ENCODE measurements at places on chromosomes 11 and 22.

DNA sequence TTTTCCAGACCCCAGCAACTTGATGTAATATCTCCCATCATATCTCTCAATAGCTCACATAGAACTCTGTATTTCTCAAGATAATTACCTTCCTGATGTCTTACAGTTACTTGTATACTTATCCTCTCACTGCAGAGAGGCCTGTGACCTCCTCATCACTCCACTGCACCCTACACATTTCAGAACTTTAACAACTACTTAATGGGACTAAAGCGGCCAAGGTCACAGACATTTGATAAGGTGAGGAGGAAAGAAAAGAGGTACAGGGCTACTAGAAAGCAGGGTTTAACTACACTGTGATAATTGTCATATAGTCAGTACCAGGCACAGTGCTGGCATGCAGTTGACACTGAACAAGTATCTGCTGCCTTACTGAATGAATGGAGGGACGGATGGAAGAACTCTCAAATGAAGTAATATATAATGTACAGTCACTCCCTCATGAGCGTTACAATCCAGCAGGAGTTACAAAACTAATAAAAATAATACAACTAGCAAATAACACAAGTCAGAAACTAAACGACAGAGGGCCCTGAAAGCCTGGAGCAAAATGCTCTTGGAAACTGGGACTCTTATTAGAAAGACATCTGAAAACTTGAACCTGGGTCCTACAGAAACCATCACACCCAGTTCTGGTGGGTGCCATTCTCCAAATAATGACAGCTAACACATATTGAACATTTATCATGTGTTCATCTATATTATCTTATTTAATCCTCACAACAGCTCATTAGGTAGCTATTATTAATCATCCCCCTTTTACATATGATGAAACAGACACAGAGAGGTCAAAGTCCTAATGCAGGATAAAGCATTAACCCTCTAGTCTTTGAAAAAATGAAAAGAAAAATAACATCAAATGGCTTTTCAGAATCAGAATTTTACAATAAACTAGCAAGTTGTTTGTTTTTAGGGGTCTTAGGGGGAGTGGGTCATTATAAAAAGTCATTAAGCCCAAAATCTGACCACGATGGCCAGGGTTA is 14.3 kb downstream of the PI4KA start:
- no peak for DNase-seq

DNA sequence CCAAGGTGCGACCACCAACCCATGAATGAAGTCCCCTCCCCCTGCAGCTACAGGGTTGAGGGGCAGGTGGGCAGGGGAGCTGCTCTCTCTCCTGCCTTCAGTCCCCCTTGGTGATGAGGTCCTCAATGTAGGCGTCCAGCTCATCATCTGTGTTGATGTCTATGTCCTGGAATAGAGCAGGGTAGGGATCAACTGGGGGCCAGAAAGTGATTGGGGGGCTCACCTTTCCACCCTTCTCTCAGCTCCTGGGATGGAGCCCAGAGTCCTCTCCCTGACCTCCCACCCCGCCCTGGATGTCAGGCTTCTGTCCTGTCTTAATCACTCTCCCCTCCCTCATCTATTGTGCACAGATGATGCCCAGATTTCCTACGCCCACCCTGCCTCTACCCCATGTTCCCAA is 41.9 kb downstream of the MORC2 start:
- no peak for DNase-seq

- no peak for DNase-seq
Measured at GRCh38 chr11:34531663-34532062, 18.1 kb upstream of the ELF5 start.

DNA sequence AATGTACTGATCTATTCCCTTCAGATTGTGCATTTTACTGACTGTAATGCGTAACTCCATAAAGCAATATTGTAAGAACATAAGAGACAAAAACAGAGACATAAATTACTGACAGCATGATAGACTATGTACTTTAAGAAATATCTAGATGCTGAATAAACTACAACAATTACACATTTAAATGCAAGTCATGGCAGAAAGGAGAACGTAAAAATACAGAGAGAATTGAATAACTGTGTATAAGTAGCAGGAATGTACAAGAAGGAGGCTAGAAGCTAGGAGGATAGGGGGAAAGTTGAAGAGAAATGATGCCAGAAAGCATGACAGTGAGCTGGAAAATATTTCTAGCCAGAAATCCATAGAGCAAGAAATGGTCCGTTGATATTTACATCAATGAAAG is 74.0 kb upstream of the FAM181B start:
- DNase-seq = no peak

GRCh38 chr11:102120437-102120973 is 10.3 kb downstream of the YAP1 start:
- DNase-seq = no peak

DNA sequence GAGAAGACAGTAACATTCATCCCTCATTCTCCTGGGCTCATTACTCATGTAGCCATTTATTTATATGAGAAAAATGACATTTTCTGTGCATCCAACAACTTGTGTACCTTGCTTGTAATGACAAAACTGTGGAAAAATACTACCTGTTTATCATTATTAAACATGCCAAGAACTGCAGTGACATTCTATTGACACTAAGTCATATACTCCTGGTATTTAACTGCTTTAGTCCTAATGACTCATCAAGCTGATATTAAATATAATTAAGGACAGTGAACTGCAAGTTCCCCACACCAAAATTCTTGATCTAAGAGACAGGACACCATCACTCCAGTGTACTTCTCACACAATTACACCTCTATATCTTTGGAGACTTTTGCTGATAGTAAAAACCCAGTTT is 1328.7 kb upstream of the RAG2 start:
- no peak for DNase-seq

GRCh38 chr11:71309611-71310010 is 57.2 kb upstream of the SHANK2 start:
- no peak for DNase-seq

GRCh38 chr11:45887587-45887986 is 2.1 kb downstream of the MAPK8IP1 start:
- no peak for DNase-seq

DNA sequence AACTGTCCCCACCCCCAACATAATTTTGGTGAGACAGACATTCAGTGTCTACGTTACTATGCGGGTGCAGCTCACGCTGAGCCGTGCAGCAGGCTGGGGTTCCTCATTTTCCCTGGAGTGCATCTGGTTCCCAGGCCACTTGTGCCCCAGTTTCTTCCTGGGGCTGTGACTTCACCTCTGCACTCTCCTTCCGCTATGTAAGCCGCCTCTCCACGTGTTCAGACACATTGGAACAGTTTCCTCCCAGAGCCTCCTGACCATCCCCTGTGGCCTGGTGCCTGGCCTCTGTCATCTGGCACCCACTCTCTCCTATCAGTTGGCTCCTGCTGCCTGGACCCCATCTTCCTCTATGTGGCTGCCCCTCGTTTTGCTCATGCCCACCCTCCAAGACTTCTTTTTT is 46.2 kb upstream of the A4GALT start:
- DNase-seq = no peak

- no peak for DNase-seq
Measured at GRCh38 chr11:120648771-120649170, 137.2 kb downstream of the GRIK4 start.

- DNase-seq = no peak
Measured at GRCh38 chr11:86818462-86819192, 18.3 kb downstream of the PRSS23 start.

DNA sequence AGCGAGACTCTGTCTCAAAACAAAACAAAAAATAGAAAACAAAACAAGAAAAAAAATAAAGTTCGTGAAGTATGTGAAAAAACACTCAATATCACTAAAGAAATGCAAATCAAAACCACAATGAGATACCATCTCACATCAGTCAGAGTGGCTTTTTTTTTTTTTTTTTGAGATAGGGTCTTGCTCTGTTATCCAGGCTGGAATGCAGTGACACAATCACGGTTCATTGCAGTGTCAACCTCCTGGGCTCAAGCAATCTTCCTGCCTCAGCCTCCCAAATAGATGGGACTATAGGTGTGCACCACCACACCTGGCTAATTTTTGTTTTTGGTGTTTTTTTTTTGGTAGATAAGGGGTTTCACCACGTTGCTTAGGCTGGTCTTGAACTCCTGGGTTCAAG is 37.5 kb downstream of the ATG16L2 start:
- no peak for DNase-seq

- DNase-seq = no peak
Measured at GRCh38 chr11:48078689-48079088, 98.3 kb downstream of the PTPRJ start.

DNA sequence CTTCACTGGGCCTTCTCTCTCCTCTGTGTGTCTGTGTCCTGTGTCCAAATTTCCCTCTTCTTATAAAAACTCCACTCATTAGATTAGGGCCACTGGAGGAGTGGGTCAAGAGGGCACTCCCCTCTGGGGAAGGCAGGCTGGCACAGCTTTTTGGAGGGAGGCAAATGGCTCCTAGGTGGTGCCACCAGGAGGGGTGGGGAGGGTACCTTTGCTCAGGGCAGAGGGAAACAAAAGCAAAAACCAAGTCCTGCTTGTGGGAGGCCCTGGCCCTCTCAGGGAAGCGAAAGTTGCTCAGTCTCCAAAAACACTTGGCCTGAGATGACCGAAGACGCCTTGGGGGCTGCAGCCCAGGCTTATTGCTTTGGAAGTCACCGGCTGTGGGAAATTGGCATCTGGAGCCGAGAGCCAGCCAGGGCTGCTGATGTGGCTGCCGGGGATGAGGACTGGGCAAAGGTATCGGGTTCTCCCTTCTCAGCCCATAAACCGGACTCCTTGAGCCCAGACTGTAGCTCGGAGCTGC is 48.2 kb upstream of the ANO1 start:
- DNase-seq = peak; percentile 6

GRCh38 chr22:49760280-49760629 is 67.4 kb downstream of the BRD1 start:
- no peak for DNase-seq

DNA sequence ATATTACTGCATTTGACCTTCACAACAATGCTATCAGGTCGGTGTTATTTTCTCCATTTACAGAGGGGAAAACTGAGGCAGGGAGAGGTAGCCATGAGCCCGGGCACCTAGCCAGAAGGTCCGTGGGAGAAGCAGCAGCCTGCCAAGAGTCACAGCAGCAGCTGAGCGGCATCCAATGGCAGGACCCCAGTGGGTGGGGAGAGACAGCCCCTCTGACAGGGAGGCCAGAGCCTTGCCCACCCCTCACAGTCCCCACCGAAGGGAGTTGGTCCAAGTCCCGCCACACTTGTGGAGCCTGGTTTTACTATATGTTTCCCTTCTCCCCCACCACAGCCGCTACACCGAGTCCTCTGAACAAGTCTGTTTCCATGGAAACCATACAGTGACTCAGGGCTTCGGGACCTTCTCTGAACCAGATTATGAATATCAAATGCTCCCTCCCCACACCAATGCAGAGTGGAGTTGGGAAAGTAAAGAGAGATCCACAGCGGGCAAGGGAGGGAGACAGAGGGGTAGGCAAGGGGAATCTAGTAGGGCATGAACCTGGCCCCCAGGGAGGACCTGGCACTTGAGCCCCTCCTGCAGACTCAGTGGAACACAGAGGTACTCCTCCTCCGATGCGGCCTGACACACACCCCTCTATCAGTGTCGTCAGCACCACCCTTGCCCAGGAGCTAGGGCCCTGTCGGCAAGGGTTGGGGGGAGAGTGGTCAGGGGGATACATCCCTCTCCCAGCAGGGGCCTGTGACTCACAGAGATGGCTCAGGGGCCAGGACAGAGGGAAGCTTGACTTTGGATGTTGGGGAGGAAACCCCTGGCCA is 2.5 kb downstream of the CHST1 start:
- DNase-seq = peak; percentile 26

DNA sequence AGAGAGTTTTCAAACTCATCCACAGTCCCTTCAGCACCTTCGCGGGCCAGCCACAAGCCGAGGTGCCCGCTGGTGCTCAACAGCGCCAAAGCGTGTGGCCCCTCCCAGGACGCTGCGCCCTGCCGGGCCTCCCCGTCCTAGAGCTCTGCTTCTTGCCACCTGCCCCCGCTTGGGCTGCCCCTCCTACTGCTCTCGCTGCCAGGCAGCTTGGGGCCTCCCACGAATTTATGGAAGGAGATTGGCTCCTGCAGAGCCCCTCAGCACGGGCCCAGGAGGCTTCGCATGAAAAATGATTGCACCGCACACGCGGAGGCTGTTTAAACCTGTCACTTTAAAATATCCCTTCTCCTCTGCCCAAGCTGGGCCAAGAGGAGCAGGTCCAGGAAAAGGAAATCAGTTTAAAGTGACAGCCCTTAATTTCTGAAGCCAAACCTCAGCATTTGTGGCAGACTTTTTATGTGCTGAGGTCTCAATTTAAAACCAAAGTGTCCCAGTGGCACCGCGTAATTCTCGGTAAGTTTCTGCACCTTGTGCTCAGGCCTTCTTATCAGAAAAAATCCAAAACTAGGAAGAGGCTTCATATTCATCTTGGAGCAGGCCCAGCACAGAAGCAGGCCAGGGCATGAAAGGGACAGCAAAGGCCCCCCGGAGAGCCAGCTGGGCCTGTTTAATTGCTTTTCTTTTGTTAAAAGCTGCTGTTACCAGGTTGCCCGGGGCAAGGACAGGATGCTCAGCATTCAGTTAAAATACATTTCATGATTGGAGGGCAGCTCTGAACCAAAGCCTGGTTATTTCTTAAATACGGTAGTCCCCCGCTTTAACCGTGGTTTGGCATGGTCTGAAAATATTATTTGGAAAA is 303.6 kb downstream of the OPCML start:
- DNase-seq = no peak

GRCh38 chr11:114883472-114883871 is 205.1 kb downstream of the NXPE2 start:
- no peak for DNase-seq

DNA sequence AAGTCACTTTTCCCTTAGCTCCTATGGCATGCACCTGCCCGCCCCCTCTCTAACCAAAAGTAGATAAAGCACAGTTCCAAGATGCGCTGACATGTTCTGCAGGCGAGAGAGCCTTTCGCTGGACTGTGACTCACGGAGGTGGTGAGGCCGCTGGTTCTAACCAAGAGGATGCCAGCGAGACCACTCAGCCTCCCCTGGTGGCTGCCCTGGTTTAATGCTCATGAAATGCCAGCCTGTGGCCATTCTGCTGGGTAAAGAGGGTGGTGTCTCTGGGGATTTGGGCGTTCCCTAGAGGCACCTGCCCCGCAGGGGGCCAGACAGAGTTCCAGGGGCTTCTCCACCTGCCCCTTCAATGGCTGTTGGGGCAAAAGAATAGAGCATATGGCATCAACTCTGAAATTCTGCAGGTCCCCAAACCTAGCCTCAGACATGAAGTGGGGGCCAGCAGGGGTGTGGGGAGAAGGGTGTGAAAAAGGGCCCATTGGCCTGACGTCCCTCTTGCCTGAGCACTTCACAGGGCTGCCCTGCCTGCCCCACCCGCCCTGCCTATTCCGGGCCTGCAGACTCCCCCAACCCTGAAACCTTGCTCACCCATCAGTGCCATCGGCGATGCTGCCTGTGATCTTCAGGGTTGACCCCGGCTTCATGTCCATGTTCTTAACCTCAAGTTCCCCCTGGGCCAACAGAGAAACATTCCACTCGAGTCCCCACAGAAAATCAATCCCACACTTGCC is 8.5 kb downstream of the LGALS2 start:
- no peak for DNase-seq

- DNase-seq = no peak
Measured at GRCh38 chr11:80007616-80008015, 566.8 kb upstream of the TENM4 start.

- DNase-seq = no peak
Measured at GRCh38 chr11:129295746-129296145, 79.9 kb upstream of the BARX2 start.
